ENCODE measurements at places on chromosomes 7 and 10.

GRCh38 chr10:108166401-108166800, 1001.9 kb upstream of the SORCS1 start:
- H3K36me3 ChIP-seq: no peaks in the 10 kb centered on the region
- no peaks in the 10 kb centered on the region for H3K27me3 ChIP-seq
- H3K27ac ChIP-seq: no peak overlapping the region
- no peaks in the 10 kb centered on the region for H3K4me1 ChIP-seq

GRCh38 chr7:25968205-25968993, 183.6 kb upstream of the NFE2L3 start:
- H3K36me3 ChIP-seq: no peaks in the 10 kb centered on the region
- H3K4me3 ChIP-seq: no peak overlapping the region
- H3K27me3 ChIP-seq: peaks cover 8% of the 10 kb centered on the region
- no peaks in the 10 kb centered on the region for H3K4me1 ChIP-seq
- no peak overlapping the region for H3K27ac ChIP-seq

- peaks cover 4% of the 10 kb centered on the region for H3K4me1 ChIP-seq
- no peak overlapping the region for H3K4me3 ChIP-seq
- H3K27ac ChIP-seq: no peak overlapping the region
- H3K36me3 ChIP-seq: no peaks in the 10 kb centered on the region
These were observed 37.3 kb downstream of the DNAH11 start for GRCh38 chr7:21580073-21580521.

DNA sequence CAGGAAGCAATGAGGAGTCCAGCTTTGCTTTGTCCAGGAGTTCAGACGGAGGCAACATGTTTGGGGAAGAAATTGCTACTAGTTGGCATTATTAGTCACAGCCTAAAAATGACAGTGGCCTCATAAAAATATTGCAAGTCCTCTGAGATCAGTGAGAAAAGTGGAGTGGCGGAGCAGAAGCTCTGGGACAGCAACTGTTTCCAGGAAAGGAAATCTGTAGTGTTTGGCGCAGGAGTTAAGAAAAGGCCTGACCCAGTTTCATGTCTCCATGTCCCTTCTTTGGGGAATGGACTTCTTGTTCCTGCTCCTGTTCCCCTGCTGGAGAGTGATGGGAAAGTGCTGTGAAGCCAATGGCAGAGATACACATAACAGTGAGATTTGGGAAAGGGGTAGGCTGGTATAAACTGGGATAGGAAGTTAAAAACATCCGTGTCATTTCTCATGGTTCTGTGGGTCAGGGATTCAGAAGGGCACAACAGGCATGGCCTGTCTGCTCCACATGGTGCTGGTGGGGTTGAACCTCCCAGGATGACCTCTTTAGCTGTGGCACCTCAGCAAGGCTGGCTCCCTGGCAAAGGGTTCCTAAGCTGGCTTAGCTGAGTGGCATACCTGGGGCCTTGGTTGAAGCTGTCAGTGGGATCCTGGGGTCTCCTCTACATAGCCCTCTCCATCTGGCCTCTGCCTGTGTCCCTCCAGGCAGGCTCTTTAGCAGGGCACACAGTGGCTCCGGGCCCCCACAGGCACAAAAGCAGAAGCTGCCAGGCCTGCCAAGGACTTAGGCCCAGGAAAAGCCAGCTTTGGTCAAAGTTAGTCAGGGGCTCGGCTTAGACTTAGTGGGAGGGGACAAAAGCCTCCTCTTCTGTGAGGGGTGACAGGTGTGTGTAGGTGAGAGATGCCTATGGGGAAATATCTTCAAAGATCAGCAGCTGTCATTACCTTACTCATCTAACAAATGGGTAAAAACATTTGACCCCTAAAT, 77.7 kb downstream of the WDFY4 start:
- H3K27ac ChIP-seq: no peak overlapping the region
- no peak overlapping the region for H3K4me3 ChIP-seq
- peaks cover 40% of the 10 kb centered on the region for H3K36me3 ChIP-seq
- peaks cover 3% of the 10 kb centered on the region for H3K4me1 ChIP-seq

GRCh38 chr10:4373098-4373497, 452.9 kb upstream of the AKR1E2 start:
- no peaks in the 10 kb centered on the region for H3K36me3 ChIP-seq
- no peak for DNase-seq
- no peak overlapping the region for H3K27ac ChIP-seq
- no peaks in the 10 kb centered on the region for H3K27me3 ChIP-seq
- H3K4me3 ChIP-seq: no peak overlapping the region

DNA sequence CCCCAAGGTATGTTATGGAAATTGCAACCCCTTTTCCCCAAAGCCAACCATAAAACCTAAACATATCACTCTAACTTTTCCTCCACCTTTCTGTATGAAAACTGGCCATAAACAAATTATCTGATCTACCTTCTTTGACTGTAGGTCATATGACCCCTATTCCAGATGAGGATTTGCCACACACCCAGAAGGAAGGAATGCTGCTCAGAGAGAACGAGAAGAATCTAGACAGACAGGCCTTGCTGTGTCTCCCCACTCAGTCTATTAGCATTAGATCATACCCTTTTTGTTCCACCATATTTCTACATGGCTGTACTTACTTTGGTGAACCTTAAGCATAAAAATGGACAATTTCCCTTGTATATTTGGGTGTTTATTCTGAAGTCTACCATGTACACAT, 113.0 kb upstream of the PHYHIPL start:
- H3K4me3 ChIP-seq: no peak overlapping the region
- H3K27ac ChIP-seq: no peak overlapping the region
- no peaks in the 10 kb centered on the region for H3K27me3 ChIP-seq
- no peaks in the 10 kb centered on the region for H3K4me1 ChIP-seq

GRCh38 chr7:80731281-80731680, 92.8 kb downstream of the CD36 start:
- no peak for DNase-seq
- H3K4me1 ChIP-seq: no peaks in the 10 kb centered on the region
- H3K36me3 ChIP-seq: no peaks in the 10 kb centered on the region
- H3K27me3 ChIP-seq: no peaks in the 10 kb centered on the region
- H3K4me3 ChIP-seq: no peak overlapping the region

DNA sequence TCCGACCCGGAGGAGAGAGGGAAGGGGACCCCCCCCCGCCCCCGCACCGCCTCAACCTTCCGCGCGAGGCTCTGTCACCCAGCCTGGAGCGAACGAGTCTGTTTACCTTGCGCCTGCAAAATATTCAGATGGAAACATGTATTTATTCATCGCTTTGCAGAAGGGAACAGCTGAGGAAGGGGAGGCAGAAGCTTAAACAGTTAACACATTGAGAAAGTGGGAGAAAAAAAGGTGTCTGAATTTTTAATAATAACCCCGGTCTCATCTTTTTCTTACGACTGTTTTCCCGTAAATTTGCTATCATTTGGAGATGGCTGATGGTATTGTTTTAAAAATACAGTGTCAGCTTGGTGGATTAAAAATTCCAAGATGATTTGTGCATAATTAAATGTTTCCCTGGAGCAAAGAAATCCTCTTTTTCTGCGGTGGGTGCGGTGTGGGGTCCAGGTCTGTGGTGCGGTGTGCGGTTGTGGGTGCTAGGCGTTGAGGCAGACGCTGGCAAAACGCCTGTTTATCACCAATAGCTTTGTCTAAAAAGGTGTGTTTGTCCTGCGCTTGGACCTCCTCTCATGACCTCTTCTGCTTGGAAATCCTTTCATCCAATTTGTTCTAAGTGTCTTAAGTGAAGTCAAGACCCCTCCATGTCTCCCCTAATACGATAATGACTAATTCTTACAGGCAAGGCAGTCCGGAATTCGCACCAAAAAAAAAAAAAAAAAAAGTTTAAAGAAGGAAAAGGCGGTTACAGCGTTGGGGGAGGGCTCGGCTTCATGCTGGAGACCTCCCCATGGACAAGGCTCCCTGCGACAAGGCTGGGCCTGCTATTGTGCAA, 1.6 kb downstream of the UNCX start:
- H3K27ac ChIP-seq: no peak overlapping the region
- DNase-seq: no peak
- peaks cover 3% of the 10 kb centered on the region for H3K4me1 ChIP-seq
- H3K4me3 ChIP-seq: no peak overlapping the region
- H3K36me3 ChIP-seq: no peaks in the 10 kb centered on the region

DNA sequence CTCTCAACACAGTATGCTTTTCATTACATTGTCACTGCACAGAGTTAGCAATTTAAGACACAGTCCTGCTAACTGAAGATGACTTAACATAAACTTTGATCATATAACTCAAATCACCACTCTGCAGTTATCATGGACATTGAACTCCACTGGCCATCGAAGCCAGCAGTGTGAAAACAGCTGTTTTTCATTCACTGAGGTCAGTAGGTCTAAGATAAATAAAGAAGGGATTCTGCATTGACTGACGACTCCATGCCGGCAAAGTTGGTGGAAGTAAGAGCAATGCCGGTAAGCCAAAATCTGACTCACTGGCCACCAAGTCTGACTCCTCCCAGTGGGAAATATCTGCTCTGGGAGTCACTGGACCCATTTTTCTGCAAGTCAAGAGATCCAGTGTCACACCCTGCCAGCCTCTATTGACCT, 449.9 kb upstream of the ANKRD30A start:
- H3K27ac ChIP-seq: no peak overlapping the region
- no peaks in the 10 kb centered on the region for H3K4me1 ChIP-seq
- no peak for DNase-seq
- H3K36me3 ChIP-seq: no peaks in the 10 kb centered on the region

DNA sequence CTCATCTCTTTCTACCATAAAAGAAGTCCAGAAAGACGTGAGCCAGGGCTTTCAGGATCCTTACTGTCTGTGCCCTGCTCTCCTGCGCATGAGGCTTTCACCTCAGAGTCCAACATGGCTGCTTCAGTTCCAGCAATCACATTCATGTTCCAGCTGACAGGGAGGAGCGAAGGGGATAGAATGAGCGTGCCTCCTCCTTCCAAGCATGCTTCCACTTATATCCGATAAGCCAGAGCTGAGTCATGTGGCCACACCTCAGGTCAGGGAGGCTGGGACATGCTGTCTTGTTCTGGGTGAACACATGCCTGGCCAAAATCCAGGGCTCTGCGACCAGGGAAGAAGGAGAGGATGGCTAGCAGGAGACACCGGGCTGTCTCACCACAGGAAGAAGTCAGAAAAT, 248.2 kb downstream of the SKAP2 start:
- no peak overlapping the region for H3K4me3 ChIP-seq
- H3K36me3 ChIP-seq: no peaks in the 10 kb centered on the region
- no peak overlapping the region for H3K27ac ChIP-seq

GRCh38 chr7:24754906-24755506, 2.3 kb downstream of the GSDME start:
- H3K4me1 ChIP-seq: peaks cover 14% of the 10 kb centered on the region
- no peak overlapping the region for H3K27ac ChIP-seq
- H3K27me3 ChIP-seq: peaks cover 57% of the 10 kb centered on the region

DNA sequence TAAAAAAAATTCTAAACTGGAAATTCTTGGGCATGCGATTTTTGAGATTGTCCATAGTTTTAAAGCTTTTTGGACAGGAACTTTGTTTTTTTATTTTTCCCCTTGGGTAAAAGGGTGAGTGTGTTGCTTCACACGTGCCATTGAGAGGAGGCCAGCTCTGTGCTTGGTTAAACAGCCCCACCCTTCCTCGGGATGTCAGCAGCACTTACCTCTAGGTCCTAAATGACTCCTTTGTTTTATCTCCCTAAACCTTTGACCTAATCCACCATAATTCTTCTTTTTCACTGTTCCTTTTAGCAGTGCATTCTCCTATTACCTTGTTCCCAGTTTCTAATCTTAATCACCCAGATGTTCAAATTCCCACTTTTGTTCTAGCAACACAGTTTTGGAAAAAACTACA, 83.5 kb downstream of the SEMA3D start:
- H3K4me3 ChIP-seq: no peak overlapping the region
- no peak overlapping the region for H3K27ac ChIP-seq
- no peaks in the 10 kb centered on the region for H3K27me3 ChIP-seq

GRCh38 chr10:102401735-102402511, 6.4 kb downstream of the NFKB2 start:
- H3K4me1 ChIP-seq: peaks cover 15% of the 10 kb centered on the region
- H3K4me3 ChIP-seq: no peak overlapping the region
- no peak overlapping the region for H3K27ac ChIP-seq
- no peaks in the 10 kb centered on the region for H3K27me3 ChIP-seq
- H3K36me3 ChIP-seq: no peaks in the 10 kb centered on the region

DNA sequence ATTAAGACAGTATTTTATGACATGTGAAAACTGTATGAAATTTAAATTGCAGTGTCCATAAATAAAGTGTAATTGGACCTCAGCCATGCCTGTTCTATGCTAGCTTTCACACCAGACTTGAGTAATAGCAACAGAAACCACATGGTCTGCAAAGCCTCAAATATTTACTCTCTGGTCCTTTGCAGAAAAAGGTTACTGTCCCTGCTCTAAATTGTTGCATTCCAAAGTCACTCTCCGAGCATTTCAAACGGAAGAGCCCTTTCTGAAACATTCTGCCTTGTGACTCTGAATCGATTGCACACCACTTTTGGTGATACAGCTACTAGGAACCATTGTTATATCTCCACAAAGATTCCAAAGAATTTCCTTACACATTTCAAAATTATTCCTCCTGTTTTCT, 81.0 kb upstream of the STK17A start:
- no peak overlapping the region for H3K4me3 ChIP-seq
- no peaks in the 10 kb centered on the region for H3K27me3 ChIP-seq
- DNase-seq: no peak

DNA sequence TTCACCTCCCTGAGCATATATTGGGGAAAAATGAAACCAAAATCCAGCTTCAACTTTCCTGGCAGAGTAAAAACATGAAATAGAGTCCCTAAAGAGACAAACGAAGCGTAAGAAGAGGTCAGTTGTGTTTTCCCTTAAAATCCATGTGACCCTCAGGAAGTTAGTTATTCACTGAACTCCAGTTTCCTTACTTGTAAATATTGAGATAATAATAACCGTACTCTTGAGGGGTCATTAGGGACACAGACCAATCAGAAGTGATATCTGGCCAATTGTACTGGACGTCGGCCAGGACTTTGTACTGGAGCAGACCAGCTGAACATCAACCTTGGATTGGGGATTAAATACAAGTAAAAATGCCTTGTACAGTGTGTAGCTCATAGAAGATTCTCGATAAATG, 167.0 kb downstream of the GATA3 start:
- H3K27me3 ChIP-seq: no peaks in the 10 kb centered on the region
- no peak for DNase-seq
- H3K36me3 ChIP-seq: no peaks in the 10 kb centered on the region
- no peak overlapping the region for H3K27ac ChIP-seq
- H3K4me3 ChIP-seq: no peak overlapping the region

DNA sequence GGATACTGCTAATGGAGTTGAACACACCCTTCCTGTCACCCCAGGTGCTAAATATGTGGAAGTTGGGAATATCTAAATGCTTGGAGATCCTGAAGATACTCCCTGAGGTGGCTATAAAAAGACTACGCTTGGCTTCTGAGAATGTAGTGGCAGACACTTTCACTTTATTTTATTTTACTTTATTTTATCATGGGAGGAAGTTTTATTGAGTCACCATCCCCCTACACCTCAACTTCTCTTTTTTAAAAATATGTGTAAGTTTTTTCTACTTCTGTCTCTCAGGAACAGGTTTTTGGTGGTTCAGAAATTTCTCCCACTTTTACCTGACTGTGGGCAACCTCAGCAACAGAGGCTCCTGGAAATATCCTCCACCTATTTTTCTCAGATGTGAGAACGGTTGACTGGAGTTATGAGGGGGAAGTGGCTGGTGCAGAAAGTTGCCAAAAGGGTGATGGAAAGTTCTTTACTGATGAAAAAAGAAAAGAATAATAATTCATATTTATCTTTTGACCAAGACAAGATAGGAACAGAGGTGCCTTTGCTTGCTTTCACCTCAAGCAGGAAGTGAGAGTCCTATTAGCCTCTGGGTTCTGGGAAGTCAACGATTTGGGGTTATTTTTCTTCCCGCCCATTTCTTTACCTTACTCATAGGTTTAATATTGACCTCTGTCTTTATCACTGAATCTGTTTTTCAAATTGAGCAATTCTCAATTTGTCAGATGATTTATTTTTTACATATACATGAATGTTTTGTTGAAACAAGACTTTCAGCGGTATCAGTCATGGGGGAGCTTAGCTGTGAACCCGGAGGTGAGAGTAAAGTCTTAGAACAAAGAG, 103.6 kb downstream of the AHR start:
- no peaks in the 10 kb centered on the region for H3K36me3 ChIP-seq
- H3K27ac ChIP-seq: no peak overlapping the region
- H3K27me3 ChIP-seq: no peaks in the 10 kb centered on the region
- peaks cover 23% of the 10 kb centered on the region for H3K4me1 ChIP-seq

Measured in common myeloid progenitor, CD34-positive (primary cell).